ENCODE measurements at places on chromosomes 13 and 19.

- DNase-seq = no peak
These were observed 138.9 kb upstream of the RFC3 start for GRCh38 chr13:33678906-33679657.

DNA sequence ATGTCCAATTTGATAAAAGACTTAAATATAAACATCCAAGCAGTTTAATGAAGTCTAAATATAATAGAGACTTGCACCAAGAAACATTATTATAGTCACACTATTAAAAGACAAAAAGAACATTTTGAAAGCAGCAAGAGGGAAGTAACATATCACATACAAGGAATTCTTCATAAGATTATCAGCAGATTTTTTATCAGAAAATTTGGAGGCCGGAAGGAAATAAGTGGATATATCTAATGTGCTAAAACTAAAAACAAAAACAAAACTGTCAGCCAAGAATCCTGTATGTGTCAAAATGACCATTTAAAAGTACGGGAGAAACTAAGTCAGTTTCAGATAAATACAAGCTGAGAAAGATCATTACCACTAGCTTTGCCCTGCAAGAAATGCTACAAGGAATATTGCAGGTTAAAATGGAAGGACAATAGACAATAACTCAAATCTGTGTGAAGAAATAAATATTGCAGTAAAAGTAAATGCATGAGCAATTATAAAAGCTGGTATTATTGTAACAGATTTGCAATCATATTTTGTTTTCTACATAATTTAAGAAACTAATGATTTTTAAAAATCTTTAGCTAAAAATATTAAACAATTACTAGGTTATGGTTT lies 1665.9 kb upstream of the PCDH20 start:
- no peak for DNase-seq

- DNase-seq = peak; percentile 76
These were observed 19.0 kb upstream of the SPRY2 start for GRCh38 chr13:80359778-80360452.

DNA sequence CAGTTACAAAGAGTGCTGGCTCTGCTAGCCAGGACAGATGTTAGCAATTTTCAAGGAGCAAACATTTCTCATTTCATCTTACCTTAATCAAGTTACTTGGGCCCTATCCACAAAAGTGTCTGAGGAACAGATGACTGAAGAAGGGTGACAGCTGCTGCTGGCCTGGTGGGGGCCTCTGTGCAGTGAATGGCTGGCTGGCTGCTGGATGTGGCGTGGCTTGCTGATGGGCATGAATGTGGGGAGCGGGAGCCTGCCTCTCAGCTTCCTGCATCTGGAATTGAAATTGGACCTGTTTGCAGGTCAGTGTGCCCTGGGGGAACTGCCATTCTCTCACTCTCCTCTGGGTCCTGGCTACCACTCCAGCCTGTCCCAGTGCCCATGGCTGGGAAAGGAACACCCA lies 94.7 kb downstream of the RGCC start:
- no peak for DNase-seq

DNA sequence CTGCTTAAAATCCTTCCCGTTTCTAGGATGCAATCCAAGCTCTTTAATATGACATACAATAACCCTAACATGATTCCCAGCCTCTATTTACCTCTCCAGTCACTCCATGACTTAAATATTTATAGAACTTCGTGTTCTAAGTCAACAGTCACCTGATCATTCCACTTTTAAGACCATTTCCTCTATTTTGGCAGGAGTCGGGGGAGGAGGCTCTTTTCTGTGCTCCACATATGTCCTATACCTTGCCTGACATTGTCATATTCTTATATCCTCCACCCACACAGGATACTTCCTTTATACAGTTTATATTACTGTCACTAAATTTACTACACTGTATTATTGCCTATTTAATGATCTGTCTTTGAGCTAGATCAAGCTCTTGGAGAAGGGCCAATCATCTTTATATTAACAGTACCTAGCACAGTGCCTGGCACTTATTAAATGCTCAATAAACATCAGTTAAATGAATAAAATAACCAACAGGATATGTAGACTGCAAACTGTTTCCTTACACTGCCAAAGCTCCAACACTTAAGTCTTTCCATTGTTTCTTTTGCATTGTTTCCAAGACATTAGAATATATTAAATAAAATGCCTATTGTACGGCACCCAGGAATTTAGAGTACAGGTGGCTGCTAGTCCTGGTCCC lies 2.7 kb downstream of the ARGLU1 start:
- no peak for DNase-seq

GRCh38 chr19:34308381-34309367 lies 54.3 kb downstream of the GARRE1 start:
- no peak for DNase-seq

- no peak for DNase-seq
These were observed 110.1 kb downstream of the FGF14 start for GRCh38 chr13:102291587-102292218.

- DNase-seq = no peak
These were observed 74.2 kb downstream of the TSHZ3 start for GRCh38 chr19:31275068-31275334.

GRCh38 chr13:23666582-23666981 lies 96.4 kb downstream of the TNFRSF19 start:
- DNase-seq = no peak

DNA sequence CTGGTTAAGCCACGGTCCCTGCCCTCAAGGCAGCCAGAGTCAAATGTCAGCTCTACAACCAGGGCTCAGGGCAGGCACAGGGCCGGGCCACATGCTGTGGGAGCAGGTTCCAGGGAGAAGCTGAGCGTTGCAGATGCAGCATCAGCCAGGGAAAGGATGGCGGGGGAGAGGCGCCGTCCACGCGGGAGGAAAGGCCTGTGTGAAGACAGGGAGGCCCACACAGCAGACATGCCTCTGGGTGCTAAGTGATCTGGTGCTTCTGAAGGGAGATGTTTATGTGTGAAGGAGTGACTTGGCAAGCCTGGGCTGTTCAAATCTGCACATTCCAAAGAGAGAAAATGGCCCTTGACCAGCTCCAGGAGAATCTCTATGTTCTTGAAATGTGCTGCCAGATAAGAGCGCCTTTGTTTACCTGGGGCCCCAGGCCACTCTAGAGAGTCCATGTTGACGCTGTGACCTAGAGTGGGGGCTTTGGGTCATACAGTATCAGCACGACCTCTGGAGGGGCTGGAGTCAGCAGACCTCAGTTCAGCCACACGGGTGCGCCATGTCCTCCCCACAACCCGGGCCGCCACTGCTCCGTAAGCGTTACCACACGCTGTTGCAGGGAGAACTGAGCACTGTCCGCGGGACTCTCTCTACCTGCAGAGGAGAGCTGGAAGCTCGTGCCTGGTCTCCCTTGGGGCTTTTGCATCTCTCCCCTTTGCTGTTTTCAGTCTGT lies 15.9 kb upstream of the ATF5 start:
- no peak for DNase-seq

DNA sequence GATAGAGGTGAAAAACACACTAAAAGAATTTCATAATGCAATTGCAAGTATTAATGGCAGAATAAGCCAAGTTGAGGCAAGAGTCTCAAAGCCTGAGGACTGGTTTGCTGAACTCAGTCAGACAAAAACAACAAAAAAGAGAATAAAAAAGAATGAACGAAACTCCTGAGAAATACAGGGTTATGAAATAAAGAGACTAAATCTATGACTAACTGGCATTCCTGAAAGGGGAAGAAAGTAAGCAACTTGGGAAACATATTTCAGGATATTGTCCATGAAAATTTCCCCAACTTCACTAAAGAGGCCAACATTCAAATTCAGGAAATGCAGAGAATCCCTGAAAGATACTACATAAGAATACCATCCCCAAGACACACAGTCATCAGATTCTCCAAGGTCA lies 47.8 kb downstream of the UBL3 start:
- DNase-seq = no peak

- DNase-seq = no peak
These were observed 16.2 kb upstream of the MED4 start for GRCh38 chr13:48110931-48111721.

DNA sequence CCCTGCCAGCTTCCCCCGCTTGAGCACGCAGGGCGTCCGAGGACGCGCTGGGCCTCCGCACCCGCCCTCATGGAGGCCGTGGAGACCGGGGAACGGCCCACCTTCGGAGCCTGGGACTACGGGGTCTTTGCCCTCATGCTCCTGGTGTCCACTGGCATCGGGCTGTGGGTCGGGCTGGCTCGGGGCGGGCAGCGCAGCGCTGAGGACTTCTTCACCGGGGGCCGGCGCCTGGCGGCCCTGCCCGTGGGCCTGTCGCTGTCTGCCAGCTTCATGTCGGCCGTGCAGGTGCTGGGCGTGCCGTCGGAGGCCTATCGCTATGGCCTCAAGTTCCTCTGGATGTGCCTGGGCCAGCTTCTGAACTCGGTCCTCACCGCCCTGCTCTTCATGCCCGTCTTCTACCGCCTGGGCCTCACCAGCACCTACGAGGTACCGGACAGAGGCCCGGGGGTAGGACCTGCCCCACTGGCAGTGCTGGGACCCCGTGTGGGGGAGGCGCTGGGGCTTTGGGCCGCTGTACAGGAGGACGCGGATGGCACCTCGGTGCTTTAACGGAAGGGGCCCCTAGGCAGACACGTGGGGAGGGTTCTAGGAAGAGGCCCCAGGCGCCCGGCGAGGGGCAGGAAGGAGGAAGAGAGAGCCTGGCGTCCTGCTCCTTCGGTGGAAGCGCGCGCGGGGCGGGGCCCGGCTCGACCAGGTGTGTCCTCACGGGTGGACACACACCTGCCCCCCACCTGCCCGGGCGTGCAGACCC lies 681 bp downstream of the SLC5A5 start:
- DNase-seq = no peak

GRCh38 chr13:112740502-112741131 lies 50.8 kb downstream of the ATP11A start:
- DNase-seq = no peak

DNA sequence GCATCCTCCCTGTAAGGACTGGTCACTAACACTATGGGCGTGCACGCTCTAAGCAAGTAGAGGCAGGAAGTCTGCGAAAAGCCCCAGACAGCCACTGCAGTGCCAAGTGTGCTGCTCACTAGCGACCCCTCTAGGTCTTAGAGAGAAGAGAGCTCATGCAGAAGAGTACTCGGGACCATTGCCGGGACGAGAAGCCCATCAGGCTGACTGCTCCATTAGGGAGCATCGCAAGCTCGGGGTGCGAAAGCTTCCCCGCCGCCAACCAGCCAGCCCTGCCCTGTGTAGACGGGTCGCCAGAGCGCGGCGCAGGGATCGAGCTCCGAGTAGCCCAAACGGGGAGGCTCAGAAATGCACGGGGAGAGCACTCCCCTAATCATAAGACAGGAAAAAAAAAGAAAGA lies 16.6 kb downstream of the POU4F1 start:
- no peak for DNase-seq

DNA sequence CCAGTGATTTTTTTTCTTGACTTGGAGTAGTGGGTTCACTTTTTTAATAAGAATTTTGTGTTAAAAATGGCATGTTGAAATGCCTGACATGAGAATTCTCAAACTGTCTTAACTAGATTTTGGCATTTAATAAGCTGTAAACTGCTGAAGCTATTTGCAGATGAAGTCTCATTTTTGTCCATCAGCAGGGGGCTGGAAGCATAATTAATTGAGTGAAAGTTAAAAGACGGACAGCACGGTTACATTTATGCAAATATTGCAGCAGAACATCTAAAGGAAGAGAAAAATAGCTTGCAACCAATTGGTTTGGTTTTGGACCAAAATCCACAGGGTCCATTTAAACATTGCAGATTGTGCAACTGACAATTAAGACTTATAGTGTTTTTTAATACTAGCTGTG lies 837.3 kb upstream of the KLHL1 start:
- DNase-seq = no peak

- peak; percentile 81 for DNase-seq
These were observed 250 bp downstream of the SPRY2 start for GRCh38 chr13:80340651-80341100.

DNA sequence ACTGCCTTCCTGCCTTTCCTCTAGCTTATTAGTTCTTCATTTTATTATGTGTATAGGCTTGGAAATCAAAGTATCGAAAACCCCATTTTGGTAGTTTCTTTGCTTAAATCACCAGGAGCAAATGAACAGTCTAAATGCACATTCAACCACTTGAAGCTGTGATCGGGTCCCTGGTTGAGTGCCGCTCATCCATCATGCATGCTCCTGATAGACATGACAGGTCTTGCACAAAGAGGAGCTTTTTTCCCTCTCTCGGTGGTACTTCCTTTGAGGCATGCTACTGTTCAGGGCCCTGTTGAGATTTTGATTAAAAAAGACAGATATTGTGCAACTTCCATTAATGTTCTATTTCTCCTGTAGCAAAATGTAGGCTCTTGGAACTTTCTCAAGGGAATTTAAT lies 185.8 kb downstream of the OLFM4 start:
- no peak for DNase-seq

GRCh38 chr13:74657765-74658164 lies 523.6 kb upstream of the KLF12 start:
- no peak for DNase-seq

DNA sequence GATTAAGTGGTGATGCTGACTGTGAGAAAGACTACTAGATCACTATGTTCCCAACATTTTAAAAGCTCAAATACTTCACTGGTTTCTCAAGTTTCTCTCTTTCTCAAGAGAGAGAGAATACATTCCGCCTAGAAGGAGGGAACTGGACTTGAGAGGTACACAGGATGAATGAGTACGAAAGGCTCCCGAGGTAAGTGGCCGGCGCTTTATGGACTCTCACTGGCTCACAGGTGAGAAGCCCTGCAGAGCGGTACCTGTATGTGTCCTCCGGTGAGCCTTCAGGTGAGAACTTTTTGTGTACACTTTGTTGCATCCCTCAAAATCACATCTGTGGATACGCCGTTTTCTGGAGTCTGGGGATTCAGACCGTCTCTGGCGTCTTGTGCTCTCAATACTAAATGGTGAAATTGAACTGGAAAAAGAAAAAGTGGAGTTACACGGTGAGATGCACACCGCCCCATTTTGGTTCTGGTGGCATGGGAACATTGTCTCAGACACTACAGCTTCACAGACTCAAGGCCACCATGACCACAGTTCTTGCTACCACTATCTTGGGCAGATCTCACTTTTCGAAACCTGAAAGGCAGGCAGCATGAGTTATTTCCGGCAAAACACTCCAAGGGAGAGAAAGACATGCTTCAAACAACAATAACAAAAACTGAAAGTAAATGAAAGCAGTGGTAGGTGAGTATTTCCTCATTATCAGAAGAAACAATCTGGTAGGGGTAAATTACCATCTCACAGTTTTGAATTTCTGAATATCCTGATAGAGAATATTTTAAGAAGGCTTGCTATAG lies 418.9 kb downstream of the KLF12 start:
- no peak for DNase-seq

Data from NCI-H1092 treated with DMSO at 0.1 percent for 48 hours (cell line).